ENCODE measurements at places on chromosomes 4 and X. TPM values are rescaled to one million over a fixed set of nuclear protein-coding genes. Genes with fewer than 3 reads are reported as not detected.

Gene TSPAN7
- total RNA-seq = 288 TPM

- no peaks in the 10 kb centered on the region for H3K36me3 ChIP-seq
- H3K27ac ChIP-seq = no peak overlapping the region
- peaks cover 3% of the 10 kb centered on the region for H3K27me3 ChIP-seq
- H3K4me3 ChIP-seq = no peak overlapping the region
Measured at GRCh38 chrX:49656533-49656932, 39.3 kb downstream of the PAGE1 start.

Gene C1GALT1C1
- total RNA-seq = 10.1 TPM

GRCh38 chr4:74659576-74660411 lies 134.5 kb downstream of the BTC start:
- H3K27me3 ChIP-seq = no peaks in the 10 kb centered on the region
- no peak overlapping the region for H3K4me3 ChIP-seq
- H3K27ac ChIP-seq = no peak overlapping the region
- H3K36me3 ChIP-seq = no peaks in the 10 kb centered on the region
- DNase-seq = no peak
- H3K4me1 ChIP-seq = no peaks in the 10 kb centered on the region

DNA sequence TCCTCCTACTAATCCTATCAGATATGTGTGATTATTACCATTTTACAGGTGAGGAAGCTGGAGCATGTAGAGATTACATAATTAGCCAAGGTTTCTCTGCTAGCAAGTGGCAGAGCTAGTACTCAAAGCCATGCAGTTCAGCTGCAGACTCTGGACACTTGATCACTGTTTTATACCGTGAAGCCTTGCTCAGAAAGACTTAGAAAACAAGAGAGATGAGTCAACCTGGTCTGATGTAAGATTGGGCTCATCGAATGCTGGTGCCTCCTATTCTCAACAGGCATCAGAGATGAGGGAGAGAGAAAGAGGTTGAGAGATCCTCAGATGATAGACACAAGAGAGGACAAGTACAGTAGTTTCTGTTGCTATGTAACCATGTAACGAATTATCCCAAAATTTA lies 19.0 kb upstream of the PDE5A start:
- H3K4me3 ChIP-seq = no peak overlapping the region
- peaks cover 16% of the 10 kb centered on the region for H3K4me1 ChIP-seq

GRCh38 chr4:48746608-48747362 lies 33.3 kb downstream of the FRYL start:
- DNase-seq = no peak
- H3K4me3 ChIP-seq = no peak overlapping the region
- H3K27me3 ChIP-seq = no peaks in the 10 kb centered on the region
- H3K4me1 ChIP-seq = peaks cover 37% of the 10 kb centered on the region
- no peaks in the 10 kb centered on the region for H3K36me3 ChIP-seq

GRCh38 chr4:176593943-176594342 lies 198.8 kb downstream of the VEGFC start:
- H3K27ac ChIP-seq = no peak overlapping the region
- no peaks in the 10 kb centered on the region for H3K36me3 ChIP-seq
- H3K4me1 ChIP-seq = no peaks in the 10 kb centered on the region
- no peak overlapping the region for H3K4me3 ChIP-seq
- no peaks in the 10 kb centered on the region for H3K27me3 ChIP-seq

GRCh38 chr4:174521800-174522182 lies 497 bp downstream of the HPGD start:
- H3K36me3 ChIP-seq = no peaks in the 10 kb centered on the region
- H3K4me3 ChIP-seq = peak overlapping the region; percentile 56
- H3K27ac ChIP-seq = peak overlapping the region; percentile 62
- DNase-seq = no peak

GRCh38 chr4:39341075-39341725 lies 25.0 kb downstream of the RFC1 start:
- no peak overlapping the region for H3K4me3 ChIP-seq
- no peak overlapping the region for H3K27ac ChIP-seq
- no peak for DNase-seq
- no peaks in the 10 kb centered on the region for H3K27me3 ChIP-seq

Gene ZNF711
- not detected for total RNA-seq

Gene FBXL5
- 97.5 TPM for total RNA-seq

Gene NXF2B
- not detected for total RNA-seq

Gene RASGEF1B
- total RNA-seq = 4.5 TPM

GRCh38 chrX:45743081-45743533 lies 542.4 kb upstream of the DIPK2B start:
- H3K27me3 ChIP-seq = no peaks in the 10 kb centered on the region
- no peaks in the 10 kb centered on the region for H3K4me1 ChIP-seq
- no peaks in the 10 kb centered on the region for H3K36me3 ChIP-seq
- H3K27ac ChIP-seq = no peak overlapping the region

- peak overlapping the region; percentile 93 for H3K27ac ChIP-seq
- DNase-seq = peak; percentile 94
- peaks cover 100% of the 10 kb centered on the region for H3K4me1 ChIP-seq
- no peaks in the 10 kb centered on the region for H3K27me3 ChIP-seq
- no peak overlapping the region for H3K4me3 ChIP-seq
- H3K36me3 ChIP-seq = no peaks in the 10 kb centered on the region
Measured at GRCh38 chr4:87038837-87039615, 104.2 kb downstream of the AFF1 start.

DNA sequence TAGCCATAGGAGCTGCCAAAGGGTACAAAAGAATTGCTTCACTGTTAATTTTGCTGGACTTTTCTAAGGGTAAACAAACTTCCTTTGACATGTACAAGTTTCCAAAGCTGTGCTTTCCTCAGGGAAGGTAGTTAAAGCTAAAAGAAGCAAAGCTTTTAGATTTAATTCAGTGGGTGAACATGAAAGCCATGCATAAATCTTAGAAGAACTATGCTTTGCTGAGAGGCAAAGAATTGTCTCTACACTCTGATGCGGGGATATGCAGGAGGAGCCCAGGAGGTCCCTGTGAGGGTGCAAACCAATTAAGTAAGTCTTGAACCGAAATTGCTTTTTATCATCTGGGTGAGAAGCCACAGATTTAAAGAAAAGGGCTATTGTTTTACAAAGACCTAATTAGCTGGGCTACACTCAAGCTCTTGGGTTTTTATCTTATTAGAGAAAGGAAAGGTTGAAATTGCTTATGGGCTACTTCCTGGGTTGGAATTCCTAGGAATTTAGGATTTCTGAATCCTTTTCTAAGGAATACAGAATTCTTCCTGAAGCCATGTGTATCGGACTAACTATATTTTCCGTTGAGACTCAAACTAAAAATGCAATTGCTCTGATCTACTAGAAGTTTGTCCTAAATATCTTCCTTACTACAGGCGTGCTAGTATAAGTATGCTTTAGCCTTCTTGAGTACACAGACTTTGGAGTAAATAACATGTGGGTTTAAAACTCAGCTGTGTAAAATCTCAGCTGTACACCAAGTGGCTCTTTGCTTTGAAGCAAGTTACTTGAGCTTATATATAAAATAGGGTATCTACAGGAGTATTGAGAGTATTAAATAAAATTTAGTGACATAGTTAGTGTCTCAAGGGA lies 188.4 kb upstream of the ANK2 start:
- peaks cover 7% of the 10 kb centered on the region for H3K4me1 ChIP-seq
- H3K4me3 ChIP-seq = no peak overlapping the region
- H3K36me3 ChIP-seq = no peaks in the 10 kb centered on the region

DNA sequence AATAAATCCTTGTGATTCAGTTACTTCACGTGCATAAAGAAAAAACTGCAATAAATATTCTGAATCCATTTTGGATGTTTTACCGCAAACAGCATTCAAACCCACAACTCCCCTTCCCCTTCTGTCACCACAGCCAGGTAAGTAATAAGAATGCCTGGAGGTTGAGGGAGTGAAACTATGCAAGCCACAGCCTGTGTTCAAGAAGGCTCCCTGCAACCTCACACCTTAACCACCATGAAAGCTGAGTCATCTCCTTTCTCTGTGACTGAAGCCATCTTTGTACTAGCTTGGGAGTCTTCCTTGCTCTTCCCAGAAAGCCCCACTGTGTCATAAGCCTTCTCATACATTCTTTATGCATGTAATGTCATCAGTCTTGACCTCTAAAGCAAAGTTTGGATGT lies 297.0 kb upstream of the PUDP start:
- no peak overlapping the region for H3K27ac ChIP-seq
- H3K27me3 ChIP-seq = no peaks in the 10 kb centered on the region
- H3K4me1 ChIP-seq = no peaks in the 10 kb centered on the region
- H3K36me3 ChIP-seq = no peaks in the 10 kb centered on the region
- H3K4me3 ChIP-seq = no peak overlapping the region
- DNase-seq = no peak

- H3K27ac ChIP-seq = no peak overlapping the region
- peaks cover 38% of the 10 kb centered on the region for H3K4me1 ChIP-seq
- no peak overlapping the region for H3K4me3 ChIP-seq
- DNase-seq = no peak
- H3K36me3 ChIP-seq = no peaks in the 10 kb centered on the region
- H3K27me3 ChIP-seq = no peaks in the 10 kb centered on the region
Measured at GRCh38 chr4:124939908-124940307, 227.4 kb upstream of the ANKRD50 start.

- H3K27me3 ChIP-seq = peaks cover 47% of the 10 kb centered on the region
- no peaks in the 10 kb centered on the region for H3K36me3 ChIP-seq
- no peak for DNase-seq
- H3K4me3 ChIP-seq = no peak overlapping the region
- H3K27ac ChIP-seq = no peak overlapping the region
Measured at GRCh38 chr4:5887011-5887360, 5.9 kb downstream of the CRMP1 start.

DNA sequence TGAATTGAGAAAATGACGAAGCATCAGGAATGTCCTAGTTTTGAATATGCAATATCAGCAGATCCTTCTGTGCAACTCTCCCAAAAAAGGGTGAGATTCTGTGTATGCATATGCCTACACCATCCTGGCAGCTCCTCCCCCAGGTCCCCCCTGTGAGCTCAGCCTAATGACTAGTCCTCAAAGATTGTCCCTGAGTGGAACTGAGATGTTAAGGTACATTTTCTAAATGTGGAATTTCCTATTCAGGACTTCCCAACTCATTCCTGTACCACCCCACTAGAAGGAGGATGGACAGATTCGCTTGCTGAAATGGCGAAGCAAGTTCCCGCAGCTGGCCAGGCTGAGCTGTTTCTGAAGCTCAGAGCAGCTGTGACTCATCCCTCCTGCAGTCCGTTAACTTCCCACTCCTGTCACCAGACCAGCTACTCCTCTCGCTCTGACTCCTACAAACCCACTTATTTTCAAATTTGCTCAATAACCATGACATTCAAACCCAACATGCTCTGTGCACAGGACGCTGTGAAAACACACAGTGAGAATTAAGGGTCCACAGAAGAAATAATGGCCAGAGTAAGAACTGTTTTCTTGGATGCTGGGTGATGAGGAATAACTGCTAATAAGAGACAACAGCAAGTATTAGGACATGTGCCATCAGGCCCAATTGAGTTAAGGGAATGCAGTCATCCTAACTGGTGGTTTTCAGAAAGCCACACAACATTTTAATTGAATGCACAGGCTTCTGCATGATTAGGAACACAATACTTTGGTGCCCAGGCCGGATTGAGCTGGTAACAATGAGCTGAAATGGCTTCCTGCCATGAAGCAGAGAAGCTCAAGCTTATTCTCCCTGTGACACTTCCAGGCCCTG lies 40.0 kb upstream of the IRF2 start:
- H3K36me3 ChIP-seq = no peaks in the 10 kb centered on the region
- peak; percentile 15 for DNase-seq
- no peak overlapping the region for H3K27ac ChIP-seq
- peaks cover 5% of the 10 kb centered on the region for H3K4me1 ChIP-seq

DNA sequence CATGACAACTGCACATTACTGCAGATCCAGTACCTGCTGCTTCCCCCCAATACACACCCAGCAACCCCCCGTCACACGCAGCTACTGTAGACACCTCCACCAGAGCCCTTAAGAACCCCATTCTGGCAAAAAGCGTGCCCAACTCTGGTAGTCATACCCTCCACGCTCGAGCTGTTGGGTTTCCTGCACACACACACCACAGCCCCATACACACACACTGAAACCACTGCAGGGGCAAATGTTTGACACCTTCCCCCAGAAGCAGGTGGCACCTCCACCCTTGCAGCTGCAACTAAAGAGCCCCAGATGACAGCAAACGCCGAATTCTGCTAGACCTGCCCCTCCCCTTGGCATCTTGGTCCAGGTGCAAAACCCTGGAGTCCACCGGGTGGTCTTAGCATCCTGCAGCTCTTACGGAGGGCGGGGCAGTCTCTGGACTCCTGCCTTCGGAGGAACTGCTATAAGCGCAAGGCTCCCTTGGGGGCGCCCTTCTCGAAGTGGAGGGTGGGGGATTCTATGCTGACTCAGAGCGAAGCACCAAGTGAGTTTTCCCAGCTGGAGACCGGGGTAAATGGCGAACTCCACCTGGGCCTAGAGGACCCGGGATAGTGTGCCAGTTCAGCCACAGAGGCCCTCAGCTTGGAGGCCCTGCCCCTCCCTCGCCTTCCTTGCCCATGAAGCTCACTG lies 1.5 kb downstream of the FRMPD3 start:
- no peaks in the 10 kb centered on the region for H3K4me1 ChIP-seq
- H3K27ac ChIP-seq = no peak overlapping the region
- DNase-seq = no peak
- no peaks in the 10 kb centered on the region for H3K36me3 ChIP-seq

- peaks cover 29% of the 10 kb centered on the region for H3K4me1 ChIP-seq
- H3K27me3 ChIP-seq = no peaks in the 10 kb centered on the region
- peak overlapping the region; percentile 8 for H3K4me3 ChIP-seq
- no peaks in the 10 kb centered on the region for H3K36me3 ChIP-seq
Measured at GRCh38 chrX:11341274-11342201, 48.3 kb downstream of the AMELX start.

Gene CXCL3
- not detected for total RNA-seq

DNA sequence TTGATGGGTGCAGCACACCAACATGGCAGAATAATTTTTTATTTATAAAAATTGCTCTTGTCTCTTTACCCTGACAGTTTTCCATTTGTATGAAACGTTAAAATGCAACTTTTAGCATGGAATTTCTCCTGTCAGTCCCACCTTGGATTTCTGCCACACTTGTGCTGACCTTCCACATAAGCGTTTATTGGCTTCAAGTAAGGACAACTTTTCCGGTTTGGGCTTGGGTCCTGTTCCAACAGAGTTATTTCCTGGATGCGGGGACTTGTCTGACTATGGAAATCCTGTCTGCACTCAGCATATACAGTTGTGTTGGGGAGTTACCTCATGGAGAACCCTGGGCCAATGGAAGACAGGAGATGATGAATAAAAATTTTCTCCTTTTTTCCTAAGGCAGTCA lies 294.7 kb downstream of the NAF1 start:
- no peak overlapping the region for H3K27ac ChIP-seq
- no peak for DNase-seq
- H3K4me3 ChIP-seq = no peak overlapping the region
- H3K36me3 ChIP-seq = no peaks in the 10 kb centered on the region
- H3K27me3 ChIP-seq = no peaks in the 10 kb centered on the region
- no peaks in the 10 kb centered on the region for H3K4me1 ChIP-seq

Gene MAGEC2
- not detected for total RNA-seq

Data from gastrocnemius medialis (tissue), 4 donors.